ENCODE measurements at places on chromosomes 2 and 18.

GRCh38 chr2:239273280-239274234 lies 127.3 kb downstream of the HDAC4 start:
- peak; percentile 38 for DNase-seq

DNA sequence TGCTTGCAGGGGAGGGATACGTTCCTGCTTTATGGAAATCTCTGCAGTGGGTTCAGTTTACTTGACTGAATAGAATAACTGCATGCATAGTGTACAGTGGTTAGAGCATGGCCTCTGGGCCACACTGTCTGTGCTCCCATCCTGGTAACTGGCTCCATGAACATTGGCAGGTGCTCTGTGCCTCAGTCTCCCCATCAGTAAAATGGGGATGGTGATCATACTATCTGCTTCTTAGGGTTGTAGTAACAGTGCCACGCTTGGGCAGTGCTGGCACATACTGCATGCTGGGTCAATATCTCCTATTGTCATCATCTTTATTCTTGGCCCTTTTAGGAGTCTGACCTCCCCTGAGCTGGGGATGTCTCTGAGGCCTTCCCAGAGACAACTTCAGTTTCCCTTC lies 117.3 kb downstream of the CTIF start:
- no peak for DNase-seq

- no peak for DNase-seq
Measured at GRCh38 chr18:75691483-75691882, 264.0 kb upstream of the SMIM21 start.

GRCh38 chr18:71809711-71810110 lies 734.4 kb downstream of the CBLN2 start:
- DNase-seq, result no peak

- DNase-seq, result no peak
Measured at GRCh38 chr2:38174646-38175423, 98.9 kb upstream of the CYP1B1 start.

All from CD4-positive, alpha-beta T cell treated with Interferon gamma for 1 hour (primary cell).